Stimulated activated CD4-positive, alpha-beta T cell treated with anti-CD3 and anti-CD28 coated beads, Interleukin-2, amount 100 ng/mL, for 24 hours (primary cell): ENCODE measurements at places on chromosomes 1 and 21.

- DNase-seq, result peak; percentile 87
Measured at GRCh38 chr21:43975469-43976098, 36.5 kb upstream of the TRAPPC10 start.

DNA sequence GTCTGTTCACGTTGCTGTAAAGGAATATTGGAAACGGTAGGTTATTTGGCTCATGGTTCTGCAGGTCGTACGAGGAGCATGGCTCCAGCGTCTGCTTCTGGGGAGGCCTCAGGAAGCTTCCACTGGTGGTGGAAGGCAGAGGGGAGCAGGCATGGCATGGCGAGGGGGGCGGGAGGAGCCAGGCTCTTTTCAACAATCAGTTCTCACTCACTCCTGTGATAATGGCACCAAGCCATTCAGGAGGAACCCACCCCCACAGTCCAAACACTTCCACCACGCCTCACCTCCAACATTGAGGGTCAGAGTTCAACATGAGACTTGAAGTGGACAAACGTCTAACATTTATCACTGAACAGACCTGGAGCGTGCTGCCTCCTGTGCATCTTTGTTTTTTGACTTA lies 141.2 kb downstream of the PGBD5 start:
- DNase-seq, result no peak

- no peak for DNase-seq
Measured at GRCh38 chr1:113321771-113322387, 68.4 kb upstream of the MAGI3 start.

- no peak for DNase-seq
Measured at GRCh38 chr1:186681801-186682200, 1.6 kb upstream of the PTGS2 start.

DNA sequence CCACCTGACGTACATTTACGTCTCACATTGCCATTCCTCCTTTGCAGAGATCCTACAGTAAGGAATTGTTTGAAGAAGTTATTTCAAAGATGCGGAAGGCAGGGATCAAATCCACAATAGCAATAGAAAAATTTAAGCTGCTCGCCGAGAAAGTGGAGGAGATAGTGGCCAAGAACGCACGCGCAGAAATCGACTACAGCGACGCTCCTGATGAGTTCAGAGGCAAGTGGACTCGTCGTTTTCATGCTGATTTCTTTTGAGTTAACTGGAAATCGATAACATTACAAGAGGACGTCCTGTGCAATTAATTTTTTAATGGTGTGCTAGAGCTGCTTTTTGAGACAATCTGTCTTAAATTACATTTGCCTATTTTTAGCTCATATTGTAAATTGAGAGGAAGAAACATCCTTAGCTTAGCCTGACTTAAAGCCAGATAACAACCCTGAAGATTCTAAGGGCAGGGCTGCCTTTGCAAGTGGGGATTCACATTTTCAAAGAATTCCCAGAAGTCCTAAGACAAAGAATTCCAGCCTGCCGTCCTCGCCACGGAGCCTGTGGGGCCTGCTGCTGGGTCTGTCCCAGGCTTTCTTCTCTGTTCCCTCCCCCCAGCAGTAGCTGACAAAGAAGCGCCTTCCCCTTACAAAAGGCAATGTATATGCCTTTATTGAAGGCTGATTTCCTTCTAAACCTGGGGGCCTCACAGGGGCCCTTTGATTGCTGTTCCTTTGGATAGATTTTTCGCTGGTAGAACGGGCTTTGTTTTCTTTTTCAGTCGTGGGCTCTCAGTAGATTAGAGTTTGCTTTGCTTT lies 31.6 kb upstream of the KIF1B start:
- DNase-seq, result no peak

GRCh38 chr1:3283849-3284248 lies 170.6 kb upstream of the ARHGEF16 start:
- peak; percentile 36 for DNase-seq

GRCh38 chr1:113978863-113979702 lies at the start of gene OLFML3:
OLFML3 (plus strand) TSS chr1:113979474; CDS start chr1:113979517, 43 bp downstream.
- DNase-seq, result peak; percentile 67

GRCh38 chr1:8214501-8215173 lies 103.3 kb upstream of the SLC45A1 start:
- DNase-seq, result no peak

DNA sequence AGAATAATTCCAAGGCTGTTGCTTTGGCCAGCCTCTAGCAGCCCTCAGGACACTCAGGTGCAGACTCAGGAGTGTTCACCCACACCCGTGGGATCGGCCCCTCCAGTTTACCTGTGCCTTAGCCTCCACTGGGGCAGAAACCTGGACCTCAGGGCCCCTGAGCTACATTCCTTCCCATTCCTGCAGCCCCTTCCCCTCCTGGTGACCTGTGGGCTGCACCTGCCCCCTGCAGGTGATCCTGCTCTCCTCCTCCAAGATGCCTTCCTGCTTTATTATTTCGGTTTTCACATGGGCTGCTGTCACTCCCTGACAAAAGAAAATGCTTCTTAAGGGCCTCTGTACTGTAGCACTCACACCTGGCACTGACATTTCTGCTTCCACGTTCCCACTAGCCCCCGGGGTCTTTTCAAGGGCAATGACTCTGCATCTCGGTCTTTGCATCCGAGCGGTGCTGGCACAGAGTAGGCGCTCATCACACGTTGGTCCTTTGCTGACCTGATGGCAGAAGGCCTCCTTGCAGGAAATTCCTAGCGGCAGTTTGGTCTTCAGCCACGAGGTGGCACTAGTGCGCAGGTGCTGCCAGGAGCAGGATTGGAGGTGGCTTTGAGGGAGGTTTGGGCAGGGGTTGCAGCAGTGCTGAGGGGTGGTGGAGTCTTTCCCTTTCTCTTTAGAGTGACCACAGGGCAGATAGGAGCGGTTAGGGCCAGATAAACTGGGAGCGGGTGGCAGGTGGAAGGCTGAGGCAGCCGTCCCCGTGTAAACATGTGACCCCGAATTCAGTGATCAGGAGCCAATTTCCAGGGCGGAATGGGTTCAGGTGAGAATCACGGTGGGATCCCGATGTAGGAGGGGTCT lies 25.3 kb upstream of the ETV3 start:
- peak; percentile 82 for DNase-seq

- DNase-seq, result no peak
Measured at GRCh38 chr1:58804853-58805565, 21.2 kb upstream of the JUN start.

GRCh38 chr21:22575165-22575584 lies 1577.0 kb downstream of the NCAM2 start:
- DNase-seq, result no peak

DNA sequence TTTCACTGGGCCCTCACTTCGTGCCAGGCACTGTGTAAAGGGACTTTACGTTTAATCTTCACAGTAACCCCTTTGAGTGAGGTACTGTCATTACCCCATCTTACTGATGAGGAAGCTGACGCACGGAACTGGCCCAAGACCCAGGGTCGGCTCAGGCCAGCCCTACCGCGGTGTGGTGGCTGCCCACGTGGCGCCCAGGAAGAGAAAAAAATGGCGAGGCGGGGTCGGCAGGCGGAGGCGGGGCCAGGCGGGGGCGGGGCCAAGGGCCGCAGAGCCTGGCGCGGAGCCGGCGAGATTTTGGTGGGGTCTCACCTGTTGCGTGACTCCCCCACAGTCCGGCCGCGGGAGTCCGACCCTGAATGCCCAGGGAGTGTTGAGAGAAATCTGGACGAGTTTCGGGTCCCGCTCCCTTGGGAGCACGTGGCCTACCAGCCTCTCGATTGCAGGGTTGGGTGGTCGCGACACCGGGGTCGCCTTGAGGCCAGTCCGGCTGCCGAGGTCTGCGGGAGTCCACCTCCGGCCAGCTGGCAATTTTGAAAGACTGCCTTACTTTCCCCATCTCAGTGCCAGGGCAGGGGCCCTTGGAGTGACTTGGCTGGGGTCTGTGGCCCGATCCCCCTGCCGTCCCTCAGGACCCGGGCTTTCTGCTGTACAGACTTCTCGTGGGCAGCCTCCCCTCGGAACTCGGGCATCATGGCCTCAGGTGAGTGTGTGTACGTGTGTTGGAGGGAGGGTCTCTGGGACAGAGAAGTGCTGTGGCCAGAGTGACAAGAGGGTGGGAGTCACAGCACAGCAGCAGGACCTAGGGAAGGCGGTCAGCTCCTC lies at the start of the genes AMPD2 and GNAT2:
AMPD2 (plus strand) TSS at position 262 of the 825 bp plus-strand sequence. CDS start 1,339 bp downstream, outside the sequence.
GNAT2 (minus strand) TSS at position 41 of the 825 bp plus-strand sequence. CDS start 6,746 bp downstream, outside the sequence.
- peak; percentile 80 for DNase-seq

- no peak for DNase-seq
Measured at GRCh38 chr1:234564035-234565029, 45.6 kb downstream of the IRF2BP2 start.

GRCh38 chr1:240553351-240553750 lies 58.6 kb downstream of the GREM2 start:
- DNase-seq, result no peak

- no peak for DNase-seq
Measured at GRCh38 chr1:232571523-232571922, 58.4 kb downstream of the SIPA1L2 start.

- no peak for DNase-seq
Measured at GRCh38 chr1:219880765-219881457, 47.4 kb downstream of the SLC30A10 start.

GRCh38 chr1:53629101-53629691 lies 109.8 kb downstream of the GLIS1 start:
- DNase-seq, result peak; percentile 4

GRCh38 chr1:55990007-55990406 lies 589.4 kb downstream of the PLPP3 start:
- no peak for DNase-seq

DNA sequence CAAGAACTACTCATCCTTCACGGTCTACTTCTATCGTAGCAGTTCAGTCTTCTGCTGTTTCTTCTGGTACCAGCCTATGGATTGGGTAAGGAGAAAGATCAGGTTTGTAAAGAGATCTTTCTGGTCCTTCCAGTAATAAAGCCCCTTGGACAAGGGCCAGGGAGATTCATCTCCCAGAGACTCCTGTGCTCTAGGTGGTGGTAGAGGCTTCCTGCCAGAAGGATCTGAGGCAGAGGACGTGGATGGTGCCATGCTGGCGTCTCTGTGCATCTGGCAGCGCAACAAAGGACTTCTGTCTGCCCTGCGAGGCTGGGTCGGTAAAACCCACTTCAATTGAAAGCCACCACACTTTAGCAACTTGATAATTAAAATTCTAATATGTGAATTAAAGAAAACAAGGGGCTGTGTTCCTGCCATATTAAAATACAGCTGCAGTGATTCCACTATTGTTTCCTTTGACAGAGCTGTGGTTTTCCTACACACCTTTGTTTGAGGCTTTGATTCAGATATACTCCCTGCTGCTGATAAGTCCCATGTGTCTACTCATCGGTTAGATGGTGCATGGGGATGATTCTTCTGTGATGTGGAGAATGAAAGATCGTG lies 73.6 kb downstream of the ROR1 start:
- no peak for DNase-seq

DNA sequence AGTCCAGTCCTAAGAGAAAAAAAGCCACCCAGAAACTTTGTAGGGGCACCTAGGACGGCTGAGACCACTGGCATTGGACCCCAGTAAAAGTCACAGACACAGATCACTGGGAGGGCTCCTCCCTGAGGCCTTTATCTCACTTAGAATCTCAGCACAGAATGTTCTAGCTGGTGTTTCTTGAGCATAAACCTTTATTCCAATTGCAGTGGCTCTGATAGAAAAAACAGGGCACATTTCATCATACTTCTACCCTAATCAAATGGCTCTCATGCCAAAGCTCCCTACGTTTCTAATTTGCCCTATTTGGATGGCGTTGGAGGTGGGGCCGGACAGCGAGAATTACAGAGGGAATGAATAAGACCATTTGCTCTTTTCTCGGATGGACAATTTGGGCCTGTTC lies 53.8 kb downstream of the NGF start:
- DNase-seq, result no peak

DNA sequence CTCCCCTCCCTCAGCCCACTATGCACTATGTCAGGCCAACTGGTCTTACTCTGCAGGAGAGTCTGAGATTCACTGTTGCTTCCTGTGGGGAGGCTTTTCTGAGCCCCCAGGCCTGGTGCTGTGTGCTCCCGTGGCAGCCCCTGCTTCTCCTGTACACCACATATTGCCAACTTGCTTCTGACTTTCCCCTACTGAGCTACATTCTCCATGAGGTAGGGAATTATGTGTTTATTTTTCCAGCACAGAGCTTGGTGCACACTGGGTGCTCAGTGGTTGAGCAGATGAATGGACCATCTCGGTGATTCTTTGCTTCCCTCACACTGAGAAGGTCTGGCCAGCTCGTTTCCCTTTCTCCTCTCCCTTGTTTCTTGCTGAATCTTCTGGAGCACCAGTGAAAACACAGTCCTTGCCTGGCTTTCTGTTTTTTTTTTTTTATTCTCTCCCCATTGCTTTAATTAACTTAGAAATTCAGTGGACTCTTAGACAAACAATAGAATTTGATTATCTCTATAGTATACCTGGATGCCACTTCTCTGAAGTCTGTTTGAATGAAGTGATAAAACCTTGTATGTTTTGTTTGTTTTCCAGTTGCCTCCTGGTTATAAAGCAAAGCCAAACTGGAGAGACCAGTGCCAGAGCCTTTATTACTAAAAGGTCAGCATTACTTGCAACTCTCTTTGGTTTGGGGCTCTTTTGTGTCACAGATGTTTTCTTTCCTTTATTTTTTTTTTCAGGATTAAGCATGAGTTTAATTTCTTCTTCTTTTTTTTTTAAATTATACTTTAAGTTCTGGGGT lies 50.3 kb upstream of the CNIH3 start:
- DNase-seq, result no peak

DNA sequence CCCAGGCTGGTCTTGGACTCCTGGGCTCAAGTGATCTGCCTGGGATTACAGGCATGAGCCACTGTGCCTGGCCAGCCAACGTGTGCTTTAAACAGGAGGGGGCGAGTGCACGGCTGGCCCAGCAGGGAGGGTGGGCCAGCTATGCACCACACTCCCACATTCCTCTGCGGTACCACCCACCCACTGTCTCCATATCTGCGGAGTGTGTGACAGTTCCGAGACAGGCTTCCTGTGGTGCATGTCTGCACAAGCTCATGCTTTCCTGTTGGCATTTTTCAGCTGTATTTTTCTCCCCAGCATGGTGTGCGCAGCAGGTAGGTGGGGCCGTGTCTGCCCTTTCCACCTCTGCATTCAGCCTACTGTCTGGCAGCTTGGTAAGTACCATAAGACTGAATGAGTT lies 183.3 kb downstream of the AJAP1 start:
- DNase-seq, result no peak
